D721Med (cell line): ENCODE measurements at places on chromosomes 7 and 10.

DNA sequence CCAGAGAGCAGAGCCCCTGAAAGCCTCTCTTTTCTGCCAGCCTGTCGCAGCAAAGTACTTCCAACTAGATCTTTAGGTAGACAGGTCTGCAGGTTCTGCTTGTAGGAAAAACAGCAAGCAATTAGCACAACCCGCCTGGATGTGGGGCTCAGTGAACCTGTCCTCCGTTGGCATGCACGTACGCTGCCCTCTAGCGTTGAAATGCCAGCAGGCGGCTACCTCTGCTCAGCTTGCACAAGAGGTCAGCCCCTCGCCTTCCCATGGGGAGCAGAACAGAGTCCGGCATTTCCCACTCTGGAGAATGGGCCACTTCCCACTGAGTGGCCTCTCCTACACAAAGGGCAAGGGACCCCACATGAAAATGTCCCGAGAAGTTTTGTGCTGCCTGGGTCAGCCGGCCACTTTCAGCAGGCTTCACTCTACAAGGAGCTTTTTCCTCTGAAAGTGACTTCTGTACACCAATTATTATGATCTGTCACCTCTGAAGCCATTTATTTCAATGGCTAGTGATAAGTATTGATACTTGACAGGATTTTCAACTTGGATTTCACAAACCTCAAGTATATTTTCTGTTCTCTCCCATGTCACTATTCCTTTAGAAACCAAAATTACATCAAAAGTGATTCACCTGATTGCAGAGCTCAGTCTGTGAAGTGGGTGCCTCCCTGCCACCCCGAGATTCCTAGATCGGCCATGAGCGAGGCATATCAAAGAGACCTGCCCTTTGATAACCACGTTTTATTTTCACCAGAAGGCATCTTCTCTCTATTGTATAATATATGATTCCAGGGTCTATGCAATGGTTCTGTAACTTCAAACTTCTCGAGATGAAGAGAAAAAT, 56.7 kb downstream of the JCAD start:
- peak; percentile 58 for DNase-seq

DNA sequence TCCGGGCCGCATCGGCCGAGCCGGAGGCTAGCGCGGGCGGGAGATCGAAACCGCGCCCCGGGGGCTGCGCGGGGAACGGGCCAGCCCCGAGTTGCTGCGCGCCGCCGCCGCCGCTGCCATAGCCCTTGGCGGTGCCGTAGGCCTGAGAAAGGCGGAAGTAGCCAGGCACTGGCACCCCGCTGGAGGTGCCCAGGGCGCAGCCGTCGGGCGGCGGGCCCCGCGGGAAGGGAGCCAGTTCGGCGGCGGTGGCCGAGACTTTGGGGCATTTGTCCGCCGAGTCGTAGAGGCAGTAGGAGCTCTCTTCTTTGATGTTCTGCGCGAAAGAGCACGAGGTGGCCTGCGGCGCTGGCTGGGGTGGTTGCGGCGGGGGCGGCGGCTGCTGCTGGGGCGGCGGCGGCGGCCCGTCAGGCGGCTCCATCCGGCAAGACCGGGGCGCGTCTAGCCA, 587 bp downstream of the HOXA10 start:
- no peak for DNase-seq

DNA sequence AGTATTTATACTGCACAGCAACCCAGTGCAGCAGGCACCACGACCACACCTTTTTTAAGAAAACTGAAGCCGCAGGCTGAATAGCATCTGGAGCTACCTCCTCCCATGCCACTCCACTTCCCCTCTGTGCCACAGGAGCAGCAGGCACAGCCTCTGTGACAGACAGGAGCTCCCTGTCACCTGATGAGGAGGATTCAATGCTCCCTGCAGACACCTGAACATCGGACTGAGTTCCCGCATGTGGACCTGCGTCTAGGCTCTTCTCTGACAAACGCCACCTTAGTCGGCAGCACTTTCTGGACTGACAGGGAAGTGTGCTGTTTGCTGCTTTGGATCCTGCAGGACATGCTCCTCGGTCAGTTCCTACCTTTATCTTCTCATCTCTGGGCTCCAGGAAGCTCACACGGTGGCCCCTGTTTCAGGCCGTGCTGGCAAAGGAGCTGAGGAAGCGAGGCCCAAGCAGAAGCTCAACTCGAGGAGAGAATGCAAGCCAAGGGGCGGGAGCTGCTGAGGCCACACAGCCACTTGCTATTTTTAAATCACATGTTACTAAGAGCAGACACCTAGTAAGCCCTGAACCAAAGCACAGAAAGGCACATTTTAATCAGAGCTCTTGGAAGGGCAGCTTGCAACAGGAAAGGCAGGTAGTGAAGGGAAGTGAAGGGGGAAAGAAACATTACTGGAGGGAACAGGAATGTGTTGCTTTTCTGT, 56.6 kb downstream of the VOPP1 start:
- no peak for DNase-seq

DNA sequence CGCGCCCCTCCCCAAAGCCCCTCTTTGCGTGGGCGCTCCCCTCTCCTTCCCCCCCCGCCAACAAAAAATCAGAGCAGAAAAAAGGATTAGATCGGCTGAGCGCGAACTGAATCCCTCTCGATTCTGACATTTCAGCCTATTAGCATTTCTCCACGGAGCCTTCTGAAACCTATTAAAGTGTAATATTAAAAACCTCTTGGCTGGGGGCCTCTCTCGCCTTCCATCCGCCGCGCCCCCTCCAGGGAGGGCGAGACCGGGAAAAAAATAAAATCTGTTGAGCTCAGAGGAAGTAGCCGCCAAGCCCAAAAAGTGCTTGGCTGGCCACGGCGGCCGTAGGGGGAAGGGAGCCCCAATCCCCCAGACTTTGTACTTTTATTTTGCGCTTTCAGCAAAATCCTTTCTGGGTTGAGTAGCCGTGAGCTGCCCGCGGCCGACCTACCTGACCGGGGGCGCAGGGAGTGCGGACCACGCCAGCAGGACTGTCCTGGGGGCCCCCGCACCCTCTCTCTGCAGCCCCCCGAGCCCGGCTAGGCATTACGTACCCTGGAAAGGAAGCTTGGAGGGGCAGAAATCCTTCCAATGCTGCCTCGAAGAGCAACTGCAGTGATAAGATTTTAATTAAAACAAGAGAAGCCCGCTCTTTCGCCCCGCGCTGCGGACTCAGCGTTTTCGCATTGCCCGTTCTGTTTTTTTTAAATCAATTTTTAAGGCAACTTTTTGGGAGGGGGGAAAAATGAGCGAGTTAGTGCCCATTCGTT, 1.3 kb upstream of the TNRC18 start:
- DNase-seq: no peak

DNA sequence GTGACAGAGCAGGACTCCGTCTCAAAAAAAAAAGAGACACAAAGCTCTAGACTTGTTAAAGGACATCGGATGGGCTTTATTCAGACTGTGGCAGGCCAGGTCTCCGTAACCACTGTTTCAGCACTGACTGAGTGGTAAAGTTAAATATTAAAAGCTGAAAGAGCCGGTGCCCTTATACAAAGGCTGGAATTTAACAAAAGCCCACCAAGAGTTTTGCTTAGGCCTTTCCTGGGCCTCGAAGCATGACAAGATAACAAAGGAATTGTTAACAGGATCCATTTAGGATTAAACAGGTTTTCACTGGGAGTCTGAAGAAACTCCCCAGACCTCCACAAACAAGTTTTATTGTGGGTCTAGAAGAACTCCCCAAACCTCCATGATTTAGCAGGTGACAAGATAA, 727.8 kb downstream of the TYW1 start:
- no peak for DNase-seq

DNA sequence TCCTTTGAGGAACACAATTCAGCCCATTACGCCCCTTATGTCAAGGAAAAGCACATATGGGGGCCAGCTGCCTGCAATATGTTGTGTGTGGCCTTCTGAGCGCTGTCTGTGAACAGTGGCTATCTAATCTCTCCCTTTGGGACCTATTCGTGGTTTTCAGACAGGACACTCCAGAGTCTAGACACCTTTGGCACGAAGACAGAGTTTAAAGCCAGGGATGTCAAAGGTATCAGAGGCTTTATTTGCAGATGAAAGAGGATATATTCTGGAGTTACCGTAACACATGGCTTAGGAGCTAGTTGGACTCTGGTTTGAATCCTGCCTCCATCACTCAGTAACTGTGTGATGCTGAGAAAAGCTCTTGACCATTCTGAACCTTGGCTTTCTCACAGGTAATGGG, 14.8 kb upstream of the EEPD1 start:
- no peak for DNase-seq

DNA sequence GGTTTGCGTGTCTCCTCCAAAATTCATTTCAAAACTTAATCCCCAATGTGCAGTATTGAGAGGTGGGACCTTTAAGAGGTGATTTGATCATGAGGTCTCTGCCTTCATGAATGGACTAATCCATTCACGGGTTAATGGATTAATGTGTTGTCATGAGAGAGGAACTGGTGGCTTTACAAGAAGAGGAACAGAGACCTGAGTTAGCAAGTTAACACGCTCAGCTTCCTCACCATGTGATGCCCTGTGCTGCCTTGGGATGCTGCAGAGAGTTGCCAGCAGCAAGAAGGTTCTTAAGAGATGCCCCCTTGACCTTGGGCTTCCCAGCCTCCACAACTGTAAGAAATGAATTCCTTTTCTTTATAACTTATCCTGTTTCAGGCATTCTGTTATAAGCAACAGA, 3.7 kb upstream of the TCTN3 start:
- DNase-seq: no peak

DNA sequence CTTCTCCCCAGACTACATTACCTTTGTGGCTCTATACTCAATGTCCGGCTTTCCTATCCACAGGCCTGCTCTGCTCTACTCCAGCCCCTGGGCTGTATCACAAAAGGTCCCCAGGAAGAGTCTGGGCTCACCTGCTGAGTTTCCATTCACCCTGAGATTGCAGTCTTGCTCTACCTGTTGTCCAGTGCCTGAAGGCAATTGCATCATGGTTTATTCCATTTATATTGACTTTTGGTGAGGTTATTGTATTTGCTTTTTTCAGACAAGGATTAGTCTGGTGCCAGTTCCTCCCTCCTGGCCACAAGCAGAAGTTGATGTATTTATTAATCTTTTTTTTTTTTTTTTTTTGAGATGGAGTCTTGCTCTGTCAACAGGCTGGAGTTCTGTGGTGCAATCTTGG, 273.1 kb downstream of the XPNPEP1 start:
- DNase-seq: no peak

DNA sequence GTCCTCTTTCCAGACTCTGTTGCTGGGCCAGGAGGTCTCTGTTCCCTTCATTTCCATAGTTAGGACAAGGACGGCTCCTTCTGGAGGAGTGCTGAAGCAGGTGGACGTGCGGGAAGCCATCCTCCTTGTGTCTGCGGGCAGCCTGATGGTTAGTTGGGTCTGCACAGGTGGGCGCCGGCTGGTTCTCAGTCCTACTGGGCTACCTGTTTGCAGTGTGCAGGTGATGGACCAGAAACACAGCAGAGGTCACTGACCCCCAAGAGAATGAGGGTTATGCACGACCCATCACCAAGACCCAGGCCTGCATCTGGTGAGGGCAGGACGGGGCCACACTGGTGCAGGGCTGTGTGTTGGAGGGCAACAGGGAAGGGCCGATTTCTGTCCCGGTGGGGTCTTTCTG, 7.8 kb downstream of the RARRES2 start:
- DNase-seq: no peak

- no peak for DNase-seq
Observed at GRCh38 chr7:118140468-118140867, 43.5 kb upstream of the LSM8 start.

- DNase-seq: no peak
Observed at GRCh38 chr10:87733081-87733480, 73.4 kb downstream of the PAPSS2 start.

DNA sequence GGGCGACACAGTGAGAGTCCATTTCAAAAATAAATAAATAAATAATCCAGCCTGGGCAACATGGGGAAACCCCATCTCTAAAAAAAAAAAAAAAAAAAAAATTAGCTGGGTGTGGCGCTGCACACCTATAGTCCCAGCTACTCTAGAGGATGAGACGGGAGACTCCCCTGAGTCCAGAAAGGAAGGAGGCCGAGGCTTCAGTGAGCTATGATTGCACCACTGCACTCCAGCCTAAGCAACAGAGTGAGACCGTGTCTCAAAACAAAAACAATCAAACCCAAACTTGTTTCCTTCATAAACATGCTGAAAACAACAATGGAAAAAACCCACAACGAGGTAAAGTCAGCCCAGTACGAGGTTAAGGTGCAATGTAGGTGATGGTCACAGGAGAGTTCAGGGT, 1.2 kb downstream of the COX19 start:
- no peak for DNase-seq

DNA sequence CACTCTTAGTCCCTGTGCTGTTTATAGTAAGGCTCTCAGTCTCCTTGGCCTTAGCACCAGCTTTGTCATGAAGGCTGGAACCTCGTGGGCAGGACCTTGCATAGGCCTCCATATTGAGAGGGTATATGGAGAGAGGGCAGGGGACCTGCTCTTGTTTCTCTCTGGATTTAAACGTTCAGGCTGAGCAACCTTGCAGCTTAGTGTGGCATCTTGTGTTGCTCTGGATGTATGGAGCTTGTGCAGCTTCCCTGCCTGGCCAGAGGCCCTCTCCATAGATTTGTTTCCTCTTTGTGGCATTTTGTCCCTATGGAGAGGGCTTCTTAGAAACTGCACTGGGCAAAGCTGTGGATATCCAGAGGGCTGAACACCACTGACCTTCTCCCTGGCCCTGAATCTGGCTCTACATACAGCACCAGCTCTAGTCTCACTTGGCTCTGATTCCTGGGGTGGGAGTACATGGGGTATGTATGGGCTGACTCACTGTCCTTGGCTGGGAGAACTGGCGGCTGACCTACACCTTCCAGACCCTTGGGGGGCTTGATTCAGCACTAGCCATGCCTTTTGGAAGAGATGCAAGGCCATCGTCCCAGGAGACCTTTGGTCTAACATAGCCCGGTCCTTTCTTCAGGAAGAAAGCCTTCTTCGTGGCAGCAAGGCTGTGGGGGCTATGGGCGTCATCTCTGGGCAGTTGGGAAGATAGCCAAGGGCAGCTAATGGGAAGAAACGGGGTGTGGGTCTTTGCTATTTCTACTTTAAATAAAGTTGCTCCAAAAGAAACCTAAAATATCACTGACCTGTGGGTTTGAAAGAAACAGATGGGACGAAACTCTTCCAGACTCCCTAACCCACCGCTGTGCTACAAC, 30.5 kb downstream of the ITPRIP start:
- DNase-seq: no peak

GRCh38 chr10:63987212-63987611, 466.0 kb downstream of the REEP3 start:
- no peak for DNase-seq

DNA sequence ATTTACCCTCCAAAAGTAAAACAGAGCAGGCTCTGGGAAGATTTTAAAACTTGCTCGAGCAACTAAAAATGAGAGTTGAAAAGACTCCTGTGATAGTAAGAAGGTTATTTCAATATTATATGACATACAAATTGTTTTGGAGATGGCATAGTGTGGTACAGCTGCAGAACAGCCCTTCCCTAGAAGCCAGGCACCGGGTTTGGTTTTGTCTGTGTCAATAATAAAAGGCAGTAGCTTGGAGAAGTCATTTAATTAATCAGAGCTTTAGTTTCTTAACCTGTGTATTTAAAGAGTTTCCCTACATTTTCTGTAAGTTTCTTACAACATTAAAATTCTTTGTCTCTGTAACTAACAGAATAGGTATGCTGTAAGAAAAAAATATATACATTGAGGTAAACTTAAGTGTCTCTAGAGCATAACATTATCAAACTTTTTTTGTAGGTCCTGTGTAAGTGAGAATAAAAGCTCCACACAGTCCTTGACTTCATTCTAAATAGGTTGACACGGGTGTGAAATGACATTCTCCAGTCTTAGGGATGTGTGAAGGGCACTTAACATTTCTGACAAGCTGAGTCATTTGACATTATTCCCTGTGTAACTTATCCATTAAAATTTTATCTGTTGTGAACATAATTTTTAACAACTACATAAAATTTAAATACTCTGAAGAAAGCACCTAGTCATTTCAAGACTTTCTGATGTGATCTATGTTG, 425.0 kb upstream of the ETV1 start:
- no peak for DNase-seq
